Esophagus squamous epithelium (tissue), 5 donors: ENCODE measurements at places on chromosomes 11 and 22.

- DNase-seq, result no peak
Measured at GRCh38 chr11:118622376-118623268, 15.2 kb downstream of the PHLDB1 start.

GRCh38 chr11:98495601-98496000 lies 525.1 kb upstream of the CNTN5 start:
- DNase-seq, result no peak

GRCh38 chr11:79198898-79199250 lies 242.0 kb downstream of the TENM4 start:
- no peak for DNase-seq

DNA sequence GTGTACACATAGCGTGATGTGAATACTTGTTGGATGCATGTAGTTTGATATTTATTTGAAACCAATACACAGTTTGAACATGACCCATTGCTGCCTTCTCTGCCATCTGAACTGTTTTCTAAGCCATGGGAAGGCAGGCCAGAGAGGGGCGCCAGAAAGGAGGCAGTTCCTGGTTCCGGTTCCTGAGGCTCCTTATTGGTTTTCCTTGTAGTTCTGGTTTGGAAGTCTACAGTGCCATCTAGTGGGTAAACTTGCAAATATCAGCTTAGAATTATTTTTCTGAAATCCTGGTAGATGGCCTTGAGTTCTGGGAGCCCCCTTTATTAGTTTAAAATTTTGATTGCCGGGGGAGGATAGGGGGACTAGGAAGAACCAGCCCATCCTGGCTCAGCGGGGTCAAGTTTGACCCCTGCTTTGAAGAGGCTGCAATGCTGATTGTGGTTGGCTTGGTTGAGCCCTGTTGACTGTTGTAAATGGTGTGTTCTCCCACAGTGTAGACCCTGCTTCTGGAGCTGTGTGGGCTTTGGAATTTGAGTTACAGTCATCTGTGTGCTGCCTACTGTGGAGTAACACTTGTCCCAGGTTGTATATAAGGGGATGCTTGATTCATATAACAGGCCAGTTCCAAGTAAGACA lies 48.4 kb downstream of the GRAMD1B start:
- DNase-seq, result no peak

- DNase-seq, result no peak
Measured at GRCh38 chr22:20636075-20636812, 128.8 kb downstream of the MED15 start.

GRCh38 chr11:86632499-86633269 lies 39.7 kb downstream of the ME3 start:
- no peak for DNase-seq

- no peak for DNase-seq
Measured at GRCh38 chr11:69882270-69882608, 63.0 kb upstream of the FGF3 start.

DNA sequence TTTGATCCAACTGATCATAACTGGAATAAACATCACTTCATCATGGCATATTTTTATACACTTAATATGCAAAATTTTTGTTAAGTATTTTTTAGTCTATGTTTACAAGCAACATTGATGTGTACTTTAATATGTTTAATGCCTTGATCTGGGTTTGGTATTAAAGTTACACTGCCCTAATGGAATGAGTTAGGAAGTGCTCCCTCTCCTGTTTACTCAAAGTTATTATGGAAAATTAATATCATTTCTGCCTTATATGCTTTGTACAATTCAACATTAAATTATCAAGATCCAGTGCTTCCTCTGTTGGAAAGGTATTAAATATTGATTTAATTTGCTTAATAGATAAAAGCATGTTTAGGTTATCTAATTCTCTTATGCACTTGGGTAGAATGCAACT lies 927.3 kb upstream of the RAG2 start:
- DNase-seq, result no peak

DNA sequence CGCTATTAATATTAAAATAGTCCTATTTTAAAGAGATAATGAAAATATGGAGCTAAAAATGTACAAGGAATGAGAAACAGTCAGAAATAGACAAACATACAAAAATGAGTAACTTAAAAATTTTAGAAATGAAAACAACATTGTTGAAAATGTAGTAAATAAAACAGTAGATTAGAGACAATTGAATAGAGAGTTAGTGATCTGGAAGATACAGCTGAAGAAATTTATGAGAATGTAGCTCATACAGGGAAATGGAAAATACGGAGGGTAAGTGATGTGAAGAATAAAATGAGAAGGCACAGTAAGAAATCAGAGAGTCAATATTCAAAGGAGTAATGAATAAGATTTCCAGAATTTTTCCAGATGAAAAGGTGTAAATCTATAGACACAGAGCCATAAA lies 424.8 kb downstream of the SOX6 start:
- DNase-seq, result no peak

DNA sequence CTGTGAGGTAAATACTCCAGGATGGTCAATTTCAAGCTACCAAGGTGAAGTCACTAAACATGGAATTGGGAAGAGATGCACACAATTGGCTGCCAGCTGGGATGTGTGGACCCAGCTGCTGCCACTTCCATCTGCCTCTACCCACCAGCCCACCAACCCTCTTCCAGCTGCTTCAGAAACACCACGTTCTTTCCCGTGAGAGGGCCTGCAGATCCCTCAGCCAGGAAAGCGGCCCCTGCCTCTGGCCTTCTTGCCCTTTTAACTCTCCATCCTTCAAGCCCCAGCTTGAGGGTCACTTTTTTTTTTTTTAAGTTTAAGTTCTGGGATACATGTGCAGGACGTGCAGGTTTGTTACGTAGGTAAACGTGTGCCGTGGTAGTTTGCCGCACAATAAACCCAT lies 20.0 kb downstream of the PRG3 start:
- DNase-seq, result no peak

DNA sequence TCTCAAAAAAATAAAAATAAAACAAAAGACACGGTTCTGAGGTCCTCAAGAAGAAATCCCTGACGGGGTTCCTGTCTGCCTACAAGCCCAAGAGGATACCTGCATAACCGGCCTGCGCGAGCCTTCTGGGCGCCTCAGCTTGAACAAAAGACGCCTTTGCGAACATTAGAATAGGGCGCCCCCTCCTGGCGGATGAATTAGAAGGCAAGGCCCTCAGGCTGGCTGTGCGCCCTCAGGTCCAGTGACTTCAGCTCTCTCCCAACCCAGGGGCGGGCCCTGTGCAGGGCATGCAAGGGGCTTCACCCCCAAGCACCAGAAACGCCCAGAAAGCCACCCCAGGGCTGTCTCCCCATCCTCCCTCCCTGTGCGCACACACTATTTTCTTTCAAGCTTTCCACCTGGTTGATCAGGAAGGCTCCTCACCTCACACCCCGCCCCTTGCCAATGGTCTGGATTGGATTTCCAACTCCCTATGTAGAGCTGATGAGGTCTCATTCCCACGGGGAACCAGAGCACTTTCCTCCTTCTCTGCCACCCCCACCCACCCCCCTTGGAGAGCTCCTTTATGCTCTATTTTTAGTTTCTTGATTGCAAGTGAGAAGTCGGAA lies 273.3 kb downstream of the BUD13 start:
- DNase-seq, result no peak

DNA sequence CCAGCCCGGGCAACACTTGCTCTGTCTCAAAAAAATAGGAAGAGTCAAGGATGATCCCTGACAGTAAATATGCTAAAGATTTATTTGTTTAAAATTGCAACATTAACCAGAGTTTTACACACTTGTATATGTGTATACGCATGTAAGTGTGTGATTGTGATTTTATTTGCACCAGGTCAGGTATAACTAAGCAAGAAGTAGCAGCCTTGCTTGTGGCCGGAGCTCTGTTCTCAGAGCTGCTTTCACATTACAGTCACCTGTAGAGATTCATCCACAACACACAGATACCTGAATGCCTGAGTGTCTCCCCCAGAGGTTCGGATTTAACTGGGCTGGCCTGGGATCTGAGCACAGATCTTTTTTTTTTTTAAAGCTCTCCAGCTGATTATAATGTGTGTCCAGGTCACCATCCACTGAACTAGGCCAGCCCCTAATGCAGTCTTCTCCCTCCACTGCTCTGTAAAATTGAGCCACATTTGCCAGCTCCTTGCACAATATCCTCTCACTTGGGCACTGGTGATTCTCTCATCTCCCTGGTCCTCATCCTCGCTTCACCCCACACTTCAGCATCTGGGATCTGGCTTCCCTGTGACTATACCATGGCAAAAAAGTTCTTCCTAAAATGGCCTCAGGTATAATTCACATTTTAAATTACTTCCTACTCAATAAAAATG lies 48.3 kb downstream of the LIF start:
- DNase-seq, result no peak

- DNase-seq, result no peak
Measured at GRCh38 chr11:87290304-87290922, 252.7 kb downstream of the TMEM135 start.

DNA sequence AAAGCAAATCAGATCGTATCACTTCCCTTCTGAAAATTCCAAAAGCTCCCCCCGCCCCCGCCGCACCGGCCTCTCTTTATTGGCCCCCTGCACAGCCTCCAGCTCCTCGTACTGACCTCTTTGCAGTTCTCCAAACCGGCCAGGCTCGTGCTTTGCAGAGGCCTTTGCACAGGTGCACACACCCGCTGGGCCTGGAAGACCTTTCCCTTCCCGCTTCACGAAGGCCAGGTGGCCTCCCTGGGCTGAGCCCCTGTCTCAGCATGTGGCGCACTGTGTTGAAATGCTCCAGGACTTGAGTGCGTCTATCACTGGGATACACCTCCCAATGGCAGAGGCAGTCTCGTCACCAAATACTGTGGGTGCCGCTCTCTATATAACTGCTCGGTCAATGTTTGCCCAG lies 13.2 kb upstream of the ADA2 start:
- no peak for DNase-seq

- no peak for DNase-seq
Measured at GRCh38 chr22:44625981-44626687, 75.9 kb upstream of the PRR5 start.

DNA sequence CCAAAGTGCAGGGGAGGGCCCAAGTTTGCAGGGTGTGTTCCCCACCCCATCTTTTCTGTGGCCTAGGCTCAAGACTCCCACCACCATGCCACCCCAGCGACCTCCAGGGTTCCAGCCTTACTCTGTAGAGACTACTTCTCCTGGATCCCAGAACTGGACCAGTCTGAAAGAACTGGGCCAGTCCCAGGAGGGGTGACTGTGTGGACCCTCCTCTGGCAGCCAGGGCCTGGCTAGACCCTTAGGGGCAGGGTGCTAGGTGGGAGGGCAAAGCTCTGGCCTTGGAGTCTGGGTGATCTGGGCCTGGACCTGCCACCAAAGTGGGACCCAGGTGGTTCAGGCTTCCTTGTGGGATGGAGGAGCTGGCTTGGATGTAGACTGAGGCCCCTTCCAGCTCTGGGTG lies 41.8 kb upstream of the ACCSL start:
- DNase-seq, result no peak

DNA sequence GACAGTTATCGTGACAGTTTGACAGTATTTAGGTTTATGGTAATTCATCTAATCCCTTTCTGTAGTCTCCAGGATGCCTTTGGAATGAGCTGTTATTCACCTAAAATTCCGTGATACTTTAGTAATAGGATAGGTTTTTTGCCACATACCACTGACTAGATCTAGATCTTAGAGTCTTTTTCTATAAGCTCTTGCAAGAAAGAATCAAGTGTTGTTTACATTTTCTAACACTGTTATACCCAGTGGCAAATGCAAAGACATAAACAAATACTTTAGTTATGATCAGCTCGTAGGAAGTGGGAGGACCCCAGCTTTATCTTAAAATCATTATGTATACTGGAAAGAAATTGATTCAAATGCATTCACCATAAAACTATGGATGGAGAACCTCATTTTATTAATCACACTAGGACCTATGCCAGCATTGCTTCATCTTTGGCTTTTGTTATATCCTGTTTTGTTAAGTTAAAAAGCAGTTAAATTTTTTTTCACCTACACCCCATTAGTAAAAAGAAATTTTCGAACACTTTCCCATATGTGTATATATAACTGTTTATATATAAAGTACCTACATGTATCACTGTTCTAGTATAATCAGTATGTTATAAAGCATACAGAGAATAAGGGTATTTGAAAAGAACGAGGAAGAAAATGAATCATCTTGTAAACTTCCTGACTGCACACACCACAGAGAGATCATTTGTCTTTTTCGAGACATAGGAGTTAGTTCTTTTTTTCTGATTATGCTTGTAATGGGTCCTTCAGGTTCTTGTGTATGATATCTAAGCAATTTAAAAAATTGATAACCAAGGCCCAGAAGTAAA lies 60.9 kb downstream of the PDHX start:
- no peak for DNase-seq

DNA sequence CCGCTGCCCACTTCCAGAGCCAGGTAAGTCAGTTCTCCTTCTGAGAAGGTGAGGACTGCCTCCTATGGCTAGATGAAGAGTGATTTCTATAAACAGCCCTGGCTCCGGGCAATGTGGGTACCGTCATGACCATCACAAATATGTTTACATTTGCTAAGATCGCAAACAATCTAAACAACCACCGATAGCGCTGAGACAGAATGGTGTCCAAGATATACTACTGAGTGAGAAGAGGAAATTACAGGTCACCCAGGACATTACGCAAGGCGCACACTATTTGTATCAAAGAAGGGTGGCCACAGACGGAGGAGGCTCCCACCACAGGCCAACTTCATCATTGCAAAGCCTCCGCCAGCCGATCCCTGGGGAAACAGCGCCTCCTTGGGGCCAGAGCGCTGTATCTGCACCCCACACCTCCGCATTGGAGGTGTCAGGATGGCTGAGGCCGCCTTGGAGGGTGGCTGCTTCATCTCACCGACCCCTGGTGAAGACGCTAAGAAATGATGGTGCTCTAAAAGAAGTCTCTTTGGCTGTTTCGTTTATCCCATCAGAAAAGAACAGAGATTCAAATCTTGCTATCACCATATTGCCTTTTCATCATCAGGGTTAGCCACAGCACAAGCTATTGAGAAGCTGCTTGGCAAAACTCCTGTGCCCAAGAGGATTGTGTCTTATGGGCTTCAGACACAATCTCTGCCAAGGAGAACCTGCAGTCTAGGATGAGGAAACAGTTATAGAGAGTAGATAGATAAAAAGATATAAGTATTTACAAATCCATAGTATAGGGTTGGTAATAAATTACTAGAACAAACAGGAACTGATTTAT lies 12.3 kb upstream of the ASRGL1 start:
- no peak for DNase-seq

DNA sequence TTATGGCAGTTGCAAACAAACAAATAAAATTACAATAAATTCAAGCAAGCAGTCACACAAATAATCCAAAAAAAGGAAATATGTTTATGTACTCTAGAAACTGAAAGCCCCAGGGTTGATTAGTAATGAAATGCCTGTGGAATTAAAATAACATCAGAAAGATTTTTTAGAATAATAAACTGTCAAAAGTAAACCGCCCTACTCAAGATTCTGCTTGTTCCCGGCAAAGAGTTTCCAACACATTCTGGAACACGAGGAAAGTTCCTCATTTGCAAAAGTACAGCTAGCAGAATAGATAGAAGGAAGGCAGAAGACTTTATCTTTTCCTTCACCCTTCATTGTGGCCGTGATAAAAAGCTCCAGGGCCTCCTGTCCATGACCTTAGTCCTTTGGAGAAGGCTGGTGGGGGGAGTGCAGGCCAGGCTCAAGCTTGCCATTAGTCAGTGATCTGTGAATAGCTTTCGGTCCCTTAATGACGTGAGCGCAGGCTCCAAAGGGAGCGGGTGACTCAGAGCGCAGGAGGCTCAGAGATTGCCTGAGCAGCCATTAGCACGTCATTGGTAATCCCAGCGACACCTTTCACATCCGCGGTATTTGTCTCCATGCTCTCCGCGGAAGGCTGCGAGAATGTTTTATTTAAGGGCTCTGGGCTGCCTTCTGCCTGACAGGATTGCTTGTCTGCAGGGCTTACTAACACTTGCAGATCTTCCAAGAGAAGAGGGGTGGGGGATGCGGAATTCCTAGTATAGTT lies 458.3 kb downstream of the METTL15 start:
- peak; percentile 3 for DNase-seq
